ENCODE measurements at places on chromosomes 1 and 21. TPM values are rescaled to one million over a fixed set of nuclear protein-coding genes. Genes with fewer than 3 reads are reported as not detected.

DNA sequence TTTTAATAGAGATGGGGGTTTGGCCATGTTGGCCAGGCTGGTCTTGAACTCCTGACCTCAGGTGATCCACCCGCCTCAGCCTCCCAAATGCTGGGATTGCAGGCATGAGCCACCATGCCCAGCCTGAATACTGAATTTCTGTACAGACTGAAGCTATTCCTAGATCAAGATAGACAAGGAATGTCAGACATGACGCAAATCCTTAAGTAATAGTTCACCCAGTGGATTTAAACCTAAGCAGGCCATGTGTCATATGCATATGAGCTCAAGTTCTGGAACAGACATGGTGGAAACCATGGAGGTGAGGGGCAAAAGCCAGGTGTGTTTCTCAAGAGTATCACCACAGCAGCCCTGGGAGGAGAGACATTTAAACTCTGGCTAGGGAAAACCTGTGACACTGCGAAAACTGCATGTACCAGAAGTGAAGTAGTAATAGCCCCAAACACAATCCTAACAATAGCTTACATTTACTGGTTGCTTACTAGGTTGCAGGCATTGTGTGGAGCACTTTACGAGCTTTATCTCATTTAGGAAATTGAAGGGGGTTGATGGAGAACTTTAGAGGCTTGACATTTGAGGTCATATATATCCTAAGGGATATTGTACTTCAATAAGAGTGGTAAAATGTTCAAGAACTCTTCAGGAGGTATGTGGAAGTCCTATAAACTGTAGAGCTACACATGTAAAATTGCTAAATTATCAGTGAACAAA, 31.7 kb upstream of the MAN1A2 start:
- no peak for DNase-seq

The ADAM30 gene
- not detected for total RNA-seq

GRCh38 chr1:155296661-155297060, 4.6 kb downstream of the PKLR start:
- DNase-seq, result no peak

DNA sequence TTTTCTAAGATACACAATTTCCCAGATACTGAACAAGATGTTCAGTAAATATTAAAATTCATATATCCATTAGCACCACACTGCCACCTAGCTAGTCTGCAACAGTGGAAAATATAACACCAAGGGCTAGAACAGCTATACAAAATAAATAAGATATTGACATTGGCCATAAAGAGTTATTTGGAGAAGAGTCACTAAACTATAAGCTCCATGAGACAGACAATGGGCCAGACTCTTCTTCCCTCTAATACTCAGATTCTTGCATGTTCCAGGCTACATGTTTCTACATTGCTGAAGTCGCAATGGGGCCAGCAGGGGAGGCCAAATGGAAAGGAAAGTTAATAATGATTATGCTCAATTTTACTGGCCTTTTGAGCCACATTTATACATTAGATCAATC, 21.5 kb downstream of the SPATA6 start:
- DNase-seq, result no peak

DNA sequence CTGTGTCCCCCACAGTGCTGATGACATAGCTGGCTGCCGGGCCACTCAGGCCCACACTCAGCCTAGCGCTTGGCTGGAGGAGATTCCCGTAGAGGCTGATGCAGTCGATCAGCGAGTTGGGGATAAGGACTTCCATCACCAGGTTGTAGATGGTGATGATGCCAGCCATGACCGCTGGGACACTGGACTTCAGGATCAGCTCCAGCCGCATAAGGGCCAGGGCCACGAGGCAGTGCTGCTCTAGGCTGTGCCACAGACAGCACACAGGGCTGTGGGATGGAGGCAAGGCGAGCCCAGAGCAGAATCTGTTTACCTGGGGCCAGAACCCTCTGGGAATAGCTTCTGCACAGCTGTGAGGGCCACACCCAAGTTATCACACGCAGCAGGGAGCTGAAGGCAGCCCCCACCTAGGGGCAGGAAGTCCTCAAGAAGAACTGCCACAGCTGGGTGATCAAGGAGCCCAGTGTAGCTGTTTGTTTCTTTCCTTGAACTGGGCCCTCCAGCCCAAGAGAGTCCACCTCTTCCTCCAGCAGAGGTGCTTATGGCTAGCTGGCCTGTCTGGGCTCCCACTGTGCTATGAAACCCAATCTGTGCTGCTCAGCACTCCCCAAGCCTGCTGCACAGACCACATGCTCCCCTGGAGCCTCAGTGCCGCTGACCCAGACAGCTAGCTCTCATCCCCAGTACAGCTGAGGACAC, 6.2 kb downstream of the SLC2A1 start:
- DNase-seq, result no peak

The KCNQ4 gene
- not detected for total RNA-seq

- no peak for DNase-seq
Measured at GRCh38 chr21:31977816-31978215, 105.0 kb downstream of the HUNK start.

DNA sequence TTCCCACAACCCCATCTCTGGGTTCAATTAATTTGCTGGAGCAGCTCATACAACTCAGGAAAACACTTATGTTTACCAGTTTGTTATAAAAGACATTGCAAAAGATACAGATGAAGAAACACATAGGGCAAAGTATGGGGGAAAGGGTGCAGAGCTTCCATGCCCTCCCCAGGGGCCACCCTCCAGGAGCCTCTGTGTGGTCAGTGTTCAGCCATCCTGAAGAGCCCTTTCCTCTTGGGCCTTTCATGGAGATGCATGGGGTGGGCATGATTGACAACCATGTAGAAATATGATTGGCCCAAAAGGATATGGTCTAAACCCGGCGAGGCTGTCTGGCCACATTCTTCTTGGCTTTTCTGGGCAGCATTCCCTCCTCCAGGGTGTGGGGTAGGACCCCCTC, 56.8 kb upstream of the PDE9A start:
- no peak for DNase-seq

DNA sequence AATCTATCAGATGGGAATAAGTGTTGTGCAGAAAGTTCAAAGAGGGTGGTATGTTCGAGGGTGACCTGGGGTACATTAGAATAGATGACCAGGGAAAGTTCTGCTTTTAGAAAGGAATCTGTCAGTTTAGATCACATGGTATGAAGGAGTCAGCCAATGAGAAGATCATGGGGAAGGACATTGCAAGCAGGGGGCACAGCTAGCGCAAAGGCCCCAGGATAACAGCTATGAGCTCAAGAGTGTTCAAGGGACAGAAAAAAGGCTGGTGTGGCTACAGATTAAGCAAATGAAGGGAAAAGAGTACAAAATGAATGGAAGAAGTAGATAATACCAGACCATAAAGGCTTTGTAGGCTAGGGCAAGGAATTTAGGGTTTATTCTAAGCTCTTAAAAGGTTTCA, 8.6 kb downstream of the LEPR start:
- no peak for DNase-seq

The HHIPL2 gene
- not detected for total RNA-seq

The TDRD5 gene
- not detected for total RNA-seq

DNA sequence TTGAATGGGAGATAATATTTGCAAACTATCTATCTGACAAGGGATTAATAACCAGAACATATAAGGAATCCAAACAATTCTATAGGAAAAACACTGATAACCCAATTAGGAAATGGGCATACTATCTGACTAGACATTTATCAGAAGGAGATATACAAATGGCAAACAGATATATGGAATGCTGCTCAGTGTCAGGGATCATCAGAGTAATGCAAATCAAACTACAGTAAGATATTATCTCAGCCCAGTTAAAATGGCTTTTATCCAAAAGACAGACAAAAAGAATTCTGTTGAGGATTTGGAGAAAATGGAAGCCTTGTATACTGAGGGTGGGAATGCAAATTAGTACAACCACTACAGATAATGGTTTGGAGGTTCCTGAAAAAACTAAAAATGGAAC, 758.0 kb upstream of the B3GALT2 start:
- no peak for DNase-seq

- DNase-seq, result peak; percentile 96
Measured at GRCh38 chr1:66436378-66437135, 97.4 kb upstream of the SGIP1 start.

GRCh38 chr1:165842671-165843129, 15.3 kb downstream of the UCK2 start:
- peak; percentile 30 for DNase-seq

DNA sequence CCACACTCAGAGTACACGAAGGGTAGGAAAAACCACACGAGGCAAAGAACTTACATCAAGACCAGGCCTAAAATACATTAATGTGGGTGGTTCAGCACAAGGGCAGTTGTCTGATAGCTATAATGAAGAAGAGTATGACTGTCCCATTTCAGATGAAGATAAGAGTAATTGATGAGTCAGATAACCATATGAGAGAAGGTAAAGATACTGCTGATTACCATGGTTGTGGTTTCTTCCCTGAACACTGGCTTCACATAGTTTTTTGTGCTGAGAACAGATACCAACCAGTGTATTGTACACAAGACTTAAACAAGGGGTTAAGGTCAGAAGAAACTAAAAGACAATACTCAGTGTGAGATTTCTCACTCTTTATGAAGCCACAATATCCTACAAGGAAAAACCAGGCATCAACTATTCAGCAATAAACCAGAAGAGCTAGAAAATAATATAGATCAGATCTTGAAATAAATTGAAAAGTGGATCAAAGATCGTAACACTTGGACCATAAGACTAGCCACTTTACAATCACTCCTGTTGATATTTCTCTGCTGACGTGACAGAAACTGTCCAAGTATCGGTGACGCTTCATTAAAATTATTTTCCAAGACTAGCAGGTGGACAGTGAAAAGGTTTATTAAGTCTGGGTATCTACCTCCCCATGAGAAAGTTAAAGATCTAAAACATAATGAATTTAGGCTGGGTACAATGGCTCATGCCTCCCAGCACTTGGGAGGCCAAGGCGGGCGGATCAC, 28.6 kb downstream of the PUM1 start:
- peak; percentile 68 for DNase-seq

The INAVA gene
- total RNA-seq, result not detected

The H6PD gene
- total RNA-seq, result 14.6 TPM

All from HFFc6 (cell line).